ENCODE measurements at places on chromosomes 11 and 22. TPM values are rescaled to one million over a fixed set of nuclear protein-coding genes. Genes with fewer than 3 reads are reported as not detected.
A peak's percentile ranks its signal among the peaks of the same experiment; 100 is the strongest.

- no peak for DNase-seq
Measured at GRCh38 chr22:46062971-46063631, 86.1 kb upstream of the WNT7B start.

DNA sequence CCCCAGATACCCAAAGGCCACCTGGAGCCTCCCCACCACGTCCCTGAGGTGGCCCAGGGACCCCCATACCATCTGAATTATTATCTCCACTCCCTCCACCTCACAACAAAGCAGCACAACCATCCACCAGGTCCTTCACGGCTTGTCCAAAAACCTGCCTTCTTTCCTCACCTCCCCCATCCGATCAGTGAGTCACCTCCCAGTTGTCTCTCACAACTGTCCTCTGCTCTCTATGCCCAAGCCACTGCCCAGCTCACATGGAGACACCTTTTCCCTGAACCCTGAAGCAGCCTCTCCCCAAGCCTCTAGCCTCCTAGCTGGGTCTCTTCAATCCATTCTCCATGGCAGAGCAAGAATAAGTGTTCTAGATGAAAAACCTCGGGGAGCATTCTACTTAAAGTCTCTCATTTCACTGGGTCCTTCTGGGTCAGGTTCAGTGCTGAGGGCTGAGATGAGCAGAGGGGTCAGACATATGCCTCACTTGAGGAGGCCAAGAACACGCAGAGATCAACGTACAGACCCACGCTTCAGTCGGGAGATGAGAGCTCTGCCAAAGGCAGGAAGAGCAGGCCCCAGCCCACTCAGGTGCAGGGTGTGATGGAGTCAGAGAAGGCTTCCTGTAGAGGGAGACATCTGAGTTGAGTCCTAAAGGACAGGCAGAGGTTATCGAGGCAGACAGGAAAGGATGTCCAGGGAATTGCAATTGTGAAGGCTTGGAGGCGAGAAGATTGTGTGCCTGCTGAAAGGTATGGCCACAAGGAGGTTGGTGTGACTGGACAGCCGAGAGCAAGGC is 74.7 kb downstream of the PDE2A start:
- DNase-seq = no peak

DNA sequence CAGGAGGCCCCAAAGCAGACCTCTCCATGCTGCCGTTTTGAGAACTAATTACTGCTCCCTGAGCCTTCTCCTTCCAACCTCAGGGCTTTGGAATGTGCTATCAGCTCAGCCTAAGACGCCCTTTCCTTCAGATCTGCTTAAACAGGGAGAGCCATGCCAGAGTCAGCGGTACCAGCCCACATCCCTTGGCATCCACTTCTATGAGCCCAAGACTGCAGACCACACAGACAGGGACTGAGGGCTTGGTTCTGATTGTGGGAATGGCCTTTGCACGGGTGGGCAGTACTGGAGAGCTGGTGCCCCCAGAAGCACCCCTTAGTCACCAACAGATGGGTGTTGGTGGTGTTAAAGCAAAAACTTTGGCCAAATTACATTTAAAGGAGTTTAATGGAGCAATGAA is 146.5 kb downstream of the TTC17 start:
- DNase-seq = no peak

DNA sequence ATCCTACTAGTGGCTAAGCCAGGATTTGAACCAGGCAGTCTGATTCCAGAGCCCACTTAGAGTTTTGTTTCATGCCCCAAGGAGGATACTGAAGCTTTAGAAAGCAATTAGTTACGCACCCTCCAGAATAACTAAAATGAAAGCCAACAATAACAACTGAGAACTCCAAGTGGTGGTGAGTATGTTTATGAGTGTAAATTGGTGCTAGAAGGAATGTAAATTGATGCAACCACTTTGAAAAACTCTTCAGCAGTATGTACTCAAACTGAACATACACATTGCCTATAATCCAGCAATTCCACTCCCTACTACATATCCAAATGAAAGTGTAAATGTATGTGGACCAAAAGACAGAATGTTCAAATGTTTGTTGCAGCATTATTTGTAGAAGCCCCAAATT is 6.7 kb upstream of the ARL14EP start:
- DNase-seq = no peak

DNA sequence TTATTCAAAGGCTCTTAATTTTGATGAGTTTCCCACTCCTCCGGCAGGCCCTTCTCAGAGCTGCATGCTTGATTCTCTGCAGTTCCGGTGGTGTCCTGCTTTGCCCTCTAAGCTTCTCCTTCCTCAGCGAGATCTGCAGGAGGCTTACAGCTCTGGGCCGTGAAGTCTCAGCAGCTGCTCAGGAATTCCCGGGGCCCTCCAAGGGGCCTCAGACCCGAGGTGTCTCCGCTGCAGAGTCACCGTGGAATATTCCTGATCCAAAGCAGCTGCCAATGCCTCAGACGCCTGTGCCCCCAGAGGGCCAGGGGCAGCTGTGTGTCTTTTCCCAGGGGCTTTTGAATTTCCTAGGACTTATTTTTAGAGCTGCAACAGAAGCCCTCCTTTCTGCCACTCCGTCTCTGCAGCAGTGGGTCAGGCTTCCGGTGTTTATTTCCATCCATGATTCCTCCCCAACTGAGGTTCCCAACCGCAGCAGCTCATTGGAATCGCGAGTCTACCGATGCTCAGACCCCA is 37.2 kb downstream of the RPS6KA4 start:
- DNase-seq = peak; percentile 40

DNA sequence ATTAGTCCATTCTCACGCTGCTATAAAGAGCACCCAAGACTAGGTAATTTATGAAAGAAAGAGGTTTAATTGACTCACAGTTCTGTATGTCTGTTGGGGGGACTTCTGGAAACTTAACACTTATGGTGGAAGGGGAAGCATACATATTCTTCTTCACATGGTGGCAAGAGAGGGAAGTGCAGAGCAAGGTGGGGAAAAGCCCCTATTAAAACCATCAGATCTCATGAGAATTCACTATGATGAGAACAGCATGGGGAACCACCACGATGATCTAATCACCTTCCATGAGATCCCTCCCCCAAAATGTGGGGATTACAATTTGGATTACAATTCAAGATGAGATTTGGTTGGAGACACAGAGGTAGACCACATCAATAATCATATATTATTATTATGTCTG is 25.7 kb downstream of the CEP57 start:
- DNase-seq = no peak

GRCh38 chr11:46386674-46387073 is 4.9 kb downstream of the CHRM4 start:
- DNase-seq = no peak

- no peak for DNase-seq
Measured at GRCh38 chr11:35473795-35474374, 51.5 kb downstream of the PAMR1 start.

DNA sequence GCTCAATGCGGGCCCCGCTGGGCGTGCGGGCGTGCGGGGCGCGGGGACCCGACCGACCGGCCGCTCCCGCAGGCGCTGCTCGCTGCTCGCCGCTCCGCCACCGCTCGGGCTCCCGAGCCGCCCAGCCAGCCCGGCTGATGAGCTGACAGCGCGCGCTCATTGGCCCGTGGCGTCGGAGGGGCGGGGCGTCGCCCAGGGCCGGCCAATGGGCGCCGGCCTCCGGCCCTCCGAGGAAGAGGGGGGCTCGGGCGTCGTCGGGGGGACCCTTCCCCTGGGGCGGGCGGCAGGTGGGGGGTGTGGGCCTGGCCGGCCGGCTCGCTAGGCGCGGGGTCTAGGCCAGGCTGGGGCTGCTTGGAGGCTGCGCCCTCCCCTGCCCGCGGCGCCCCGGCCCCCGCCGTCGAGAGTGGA is at the start of gene SCUBE1:
Gene SCUBE1, minus strand, starts transcription at position 111 of the 408 bp plus-strand sequence. CDS start 111 bp downstream, outside the sequence.
- DNase-seq = peak; percentile 88

- no peak for DNase-seq
Measured at GRCh38 chr11:75625021-75625420, 43.8 kb downstream of the MAP6 start.

DNA sequence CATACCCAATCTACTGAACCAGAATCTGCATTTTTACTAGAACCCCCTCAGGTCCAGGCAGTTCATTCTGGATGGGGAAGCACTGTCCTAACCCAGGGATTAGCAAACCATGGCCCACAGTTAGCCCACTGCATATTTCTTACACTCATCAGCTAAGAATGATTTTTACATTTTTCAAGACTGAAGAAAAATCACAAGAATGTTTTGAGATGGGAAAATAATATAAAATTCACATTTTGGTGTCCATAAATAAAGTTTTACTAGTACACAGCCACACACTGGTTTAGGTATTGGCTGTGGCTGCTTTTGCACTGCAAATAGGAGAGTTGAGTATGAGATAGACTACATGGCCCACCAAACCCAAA is 59.4 kb downstream of the PPFIBP2 start:
- no peak for DNase-seq

- DNase-seq = no peak
Measured at GRCh38 chr22:38110863-38111852, 674 bp upstream of the BAIAP2L2 start.

GRCh38 chr11:119025978-119026766 is 4.5 kb downstream of the SLC37A4 start:
- no peak for DNase-seq

DNA sequence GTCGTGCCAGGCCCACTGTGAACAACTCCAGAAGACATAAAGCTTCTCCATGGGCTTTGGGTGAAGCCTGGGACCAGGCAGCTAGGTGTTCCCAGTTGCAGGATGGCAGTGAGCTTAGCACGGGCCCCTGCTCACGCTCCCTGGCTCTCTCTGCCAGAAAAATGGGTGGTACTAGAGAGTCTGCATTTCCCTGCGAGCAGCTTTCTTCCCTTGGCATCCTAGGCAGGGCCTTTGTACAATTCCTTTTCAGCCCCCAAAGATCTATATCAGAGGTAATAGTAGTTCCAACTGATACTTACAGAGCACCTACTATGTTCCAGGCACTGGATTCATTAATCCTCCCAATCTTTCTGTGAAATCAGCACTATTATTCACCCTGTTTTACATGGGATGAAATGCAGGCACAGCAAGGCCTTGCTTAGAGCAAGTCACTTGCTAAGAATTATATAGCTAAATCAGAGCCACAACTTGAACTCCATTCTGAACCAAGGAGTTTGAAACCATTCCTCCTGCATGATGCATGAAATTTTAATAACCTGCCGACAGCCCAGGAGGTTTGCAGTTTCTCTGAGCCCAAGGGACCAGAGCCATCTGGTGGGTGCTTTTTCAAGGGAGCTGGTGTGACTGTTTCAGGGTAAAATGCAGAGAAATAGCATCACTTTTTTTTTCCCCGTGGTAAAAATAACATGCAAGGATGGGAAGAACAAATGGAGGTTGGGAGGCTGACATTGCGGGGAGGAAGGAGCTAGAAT is 22.7 kb downstream of the NAV2 start:
- DNase-seq = no peak

GRCh38 chr22:26753125-26753862 is 95.9 kb downstream of the MIAT start:
- no peak for DNase-seq

GRCh38 chr22:27580311-27580897 is 221.2 kb downstream of the MN1 start:
- no peak for DNase-seq

GRCh38 chr11:85379066-85379465 is 248.1 kb downstream of the DLG2 start:
- DNase-seq = no peak

DNA sequence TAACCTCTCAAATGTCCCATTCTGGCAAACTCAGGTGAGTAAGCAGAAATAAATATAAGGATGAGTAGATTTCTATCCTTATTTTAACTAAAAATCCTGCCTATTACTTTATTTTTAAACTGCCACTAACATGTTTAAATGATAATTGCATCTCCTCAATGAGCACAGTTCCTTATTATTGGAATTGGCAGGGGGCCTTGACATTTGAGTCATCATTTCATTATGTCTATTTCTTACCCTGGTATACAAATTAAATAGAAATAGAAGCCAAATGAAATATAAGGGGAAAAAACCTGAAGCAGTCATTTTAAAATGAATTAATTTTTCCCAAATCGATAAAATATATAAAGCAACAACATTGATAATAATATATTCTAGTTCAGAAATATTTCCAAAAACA is 81.2 kb downstream of the GUCY1A2 start:
- no peak for DNase-seq

DNA sequence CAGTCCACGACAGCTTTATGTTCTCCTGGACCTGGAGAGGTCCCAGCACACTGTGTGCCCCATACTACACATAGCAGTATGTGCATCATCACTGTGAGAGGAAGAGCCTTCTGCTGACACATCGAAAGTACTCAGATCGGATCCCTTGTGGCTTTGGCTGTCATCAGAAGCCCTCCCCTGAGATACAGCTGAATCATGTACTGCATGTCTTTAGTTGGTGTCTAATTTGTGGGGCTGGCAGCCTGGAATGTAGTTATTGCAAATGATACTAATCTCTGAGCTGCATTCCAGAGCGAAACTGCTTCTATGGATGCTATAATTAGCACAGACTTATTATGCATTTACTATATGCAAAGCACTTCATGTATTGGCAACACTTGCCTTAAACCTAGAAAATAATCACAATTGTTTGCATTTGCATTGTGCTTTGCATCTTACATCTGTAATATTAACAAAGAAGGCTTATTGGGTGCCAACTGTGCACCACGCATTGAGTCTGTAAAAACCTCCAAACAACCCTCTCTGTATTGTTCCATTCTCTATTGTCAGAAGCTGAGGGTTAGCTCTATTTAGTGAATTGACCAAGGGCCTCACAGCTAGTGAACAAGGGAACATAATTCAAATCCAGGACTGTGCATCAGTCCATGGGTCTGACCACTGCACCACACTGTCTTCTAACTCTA is 89.2 kb upstream of the CRTAM start:
- DNase-seq = no peak

- no peak for DNase-seq
Measured at GRCh38 chr11:125221461-125221860, 56.9 kb downstream of the PKNOX2 start.

- DNase-seq = no peak
Measured at GRCh38 chr11:33696931-33697638, 3.5 kb downstream of the C11orf91 start.

- DNase-seq = no peak
Measured at GRCh38 chr11:130269326-130269943, 45.3 kb downstream of the ZBTB44 start.

- peak; percentile 43 for DNase-seq
Measured at GRCh38 chr22:27554106-27554811, 247.3 kb downstream of the MN1 start.

GRCh38 chr11:80625563-80625962 is 1184.7 kb upstream of the TENM4 start:
- DNase-seq = no peak

DNA sequence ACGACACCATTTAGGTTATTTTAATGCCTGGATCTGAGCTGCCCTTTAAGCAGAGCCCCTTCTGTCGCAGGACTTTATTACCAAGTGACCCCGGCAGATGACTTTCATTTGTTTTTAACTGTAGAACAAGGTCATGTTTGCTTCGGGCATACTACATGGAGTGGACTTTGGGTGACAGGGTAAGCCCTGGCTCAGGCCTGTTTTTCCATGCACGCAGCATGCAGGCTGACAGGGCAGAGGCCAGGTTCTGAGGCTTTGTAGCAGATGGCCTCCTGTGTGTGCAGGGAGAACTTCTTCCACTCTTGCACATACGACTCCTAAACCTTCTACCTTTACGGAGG is 50.5 kb downstream of the SNX19 start:
- DNase-seq = no peak

TRIM44 gene
- 13.5 TPM for total RNA-seq

LDHAL6A gene
- 0.82 TPM for total RNA-seq

FGF19 gene
- not detected for total RNA-seq

DDI1 gene
- not detected for total RNA-seq

FXYD6 gene
- 69.3 TPM for total RNA-seq

OSBP gene
- total RNA-seq = 33.8 TPM

GGTLC3 gene
- total RNA-seq = not detected

PGR gene
- under 0.01 TPM for total RNA-seq

GAL3ST1 gene
- 1.2 TPM for total RNA-seq

BTG4 gene
- not detected for total RNA-seq

RPS19BP1 gene
- 19.6 TPM for total RNA-seq

CHEK1 gene
- total RNA-seq = 13.5 TPM

SFI1 gene
- total RNA-seq = 18.8 TPM

ARHGAP8 gene
- 1.2 TPM for total RNA-seq
